Cortex of kidney (tissue), 1 donor: ENCODE measurements at places on chromosomes 16 and 17.

- no peak for DNase-seq
These were observed 70.5 kb downstream of the GAS7 start for GRCh38 chr17:10127819-10128425.

- DNase-seq = no peak
These were observed 77.0 kb upstream of the TNRC6C start for GRCh38 chr17:77881545-77881944.

- no peak for DNase-seq
These were observed 23.0 kb downstream of the BCL7C start for GRCh38 chr16:30870904-30871303.

GRCh38 chr17:21417921-21418320 is 41.8 kb downstream of the KCNJ12 start:
- DNase-seq = no peak

GRCh38 chr16:56373003-56373402 is 52.3 kb downstream of the AMFR start:
- DNase-seq = no peak

- no peak for DNase-seq
These were observed 29.0 kb downstream of the KATNB1 start for GRCh38 chr16:57764341-57765159.

DNA sequence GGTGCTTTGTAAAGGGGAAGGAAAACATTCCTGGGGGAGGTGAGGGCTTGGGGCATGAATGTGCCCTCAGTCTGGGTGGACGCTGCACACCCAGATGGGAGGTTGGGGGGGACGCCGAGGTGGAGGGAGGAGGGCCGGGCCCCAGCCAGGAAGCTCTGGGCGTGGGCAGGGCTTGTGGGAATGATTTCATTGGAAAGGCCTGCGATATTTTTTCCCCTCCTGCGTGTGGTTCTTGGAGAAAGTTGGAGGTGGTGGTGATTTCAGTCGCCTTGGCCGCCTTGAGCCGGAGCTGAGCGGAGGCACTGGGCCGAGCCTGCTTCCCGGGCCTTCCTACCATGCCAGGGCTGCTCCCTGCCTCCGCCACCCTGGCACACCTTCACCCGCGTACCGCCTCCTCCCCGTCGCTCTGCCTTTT is 26.4 kb upstream of the CLEC18A start:
- DNase-seq = no peak

DNA sequence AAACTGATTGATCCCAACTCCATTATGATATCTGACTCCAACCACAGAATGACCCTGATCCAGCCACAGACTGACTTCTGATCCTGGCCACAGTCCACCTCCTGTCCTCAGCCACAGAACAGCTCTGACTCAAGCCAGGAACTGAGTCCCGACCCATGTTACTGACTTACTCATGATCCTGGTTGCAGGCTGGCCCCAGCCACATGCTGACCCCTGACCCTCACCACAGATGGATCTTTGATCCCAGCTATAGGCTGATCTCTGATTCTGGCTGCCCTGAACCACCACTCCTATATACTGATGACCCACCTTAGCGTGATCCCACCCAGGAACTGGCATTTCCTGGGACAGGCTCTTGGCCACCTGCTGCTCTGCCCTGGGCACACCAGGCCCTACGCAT is 32.2 kb upstream of the IL21R start:
- no peak for DNase-seq

DNA sequence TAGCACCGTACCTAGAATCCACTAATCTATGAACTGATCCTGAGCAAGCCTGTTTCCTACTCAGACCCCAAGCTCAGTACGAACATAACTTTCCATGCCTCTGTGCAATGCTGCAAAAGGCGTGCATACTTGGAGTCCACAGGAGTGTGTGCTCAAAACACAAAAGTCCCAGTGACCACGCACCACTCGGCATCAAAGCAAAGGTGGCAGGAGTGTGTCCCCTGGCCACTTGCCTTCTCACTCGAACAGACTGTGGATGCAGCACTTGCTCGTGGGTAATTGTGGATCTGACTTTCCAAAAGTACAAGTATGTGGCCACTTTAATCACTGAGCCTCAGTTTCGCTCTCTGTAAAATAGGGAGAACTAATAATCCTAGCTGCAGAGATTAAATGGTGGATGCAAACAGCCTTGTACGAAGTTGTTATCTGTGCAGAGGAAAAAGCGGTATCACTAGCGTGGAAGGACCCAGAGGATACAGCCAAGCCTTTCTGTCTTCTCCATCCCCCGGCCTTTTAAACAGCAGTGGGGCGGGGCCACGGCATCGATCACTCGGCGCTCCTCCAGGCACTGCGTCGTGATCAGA is 311 bp upstream of the KDM8 start:
- DNase-seq = no peak

DNA sequence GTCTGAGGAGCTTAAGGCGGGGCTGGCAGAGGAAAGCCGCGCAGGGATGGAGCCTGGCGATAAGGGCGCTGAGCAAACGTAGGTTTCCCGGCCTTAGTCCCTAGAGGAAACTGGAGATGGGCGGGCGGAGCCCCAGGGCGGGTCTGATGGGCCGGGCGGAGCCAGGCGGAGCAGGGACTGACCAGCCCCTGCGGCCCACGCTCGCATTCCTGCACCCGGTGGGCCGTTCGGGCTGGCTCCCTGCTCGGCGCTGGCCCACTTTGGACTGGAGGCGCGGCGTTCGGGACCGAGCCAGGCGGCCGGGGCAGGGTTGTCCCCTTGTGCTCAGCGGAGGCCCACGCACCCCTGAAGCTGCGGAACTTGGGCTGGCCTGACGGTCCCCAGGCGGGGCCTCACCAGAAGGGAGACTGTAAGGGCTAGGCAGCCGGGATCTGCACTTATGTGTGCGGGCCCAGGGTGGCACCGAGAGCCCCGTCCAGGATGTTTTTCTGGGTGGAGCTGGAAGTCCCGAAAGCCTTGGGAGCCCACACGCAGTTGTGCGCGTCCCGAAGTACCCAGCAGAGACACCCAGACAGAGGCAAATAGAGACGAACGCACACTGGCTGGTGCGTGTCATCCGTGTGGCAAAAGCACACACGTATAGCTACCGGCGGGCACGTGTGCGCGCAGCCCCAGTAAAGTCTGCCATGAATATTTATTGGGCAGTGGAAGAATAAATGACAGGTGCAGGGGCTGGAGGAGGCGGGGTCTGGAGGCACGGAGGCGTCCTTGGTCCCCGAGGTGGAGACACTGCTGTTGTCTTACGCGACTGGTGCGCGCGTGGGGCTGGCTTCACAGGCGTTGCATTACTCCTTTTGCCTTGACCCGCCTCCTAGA is 1.4 kb downstream of the PYDC1 start:
- DNase-seq = no peak

DNA sequence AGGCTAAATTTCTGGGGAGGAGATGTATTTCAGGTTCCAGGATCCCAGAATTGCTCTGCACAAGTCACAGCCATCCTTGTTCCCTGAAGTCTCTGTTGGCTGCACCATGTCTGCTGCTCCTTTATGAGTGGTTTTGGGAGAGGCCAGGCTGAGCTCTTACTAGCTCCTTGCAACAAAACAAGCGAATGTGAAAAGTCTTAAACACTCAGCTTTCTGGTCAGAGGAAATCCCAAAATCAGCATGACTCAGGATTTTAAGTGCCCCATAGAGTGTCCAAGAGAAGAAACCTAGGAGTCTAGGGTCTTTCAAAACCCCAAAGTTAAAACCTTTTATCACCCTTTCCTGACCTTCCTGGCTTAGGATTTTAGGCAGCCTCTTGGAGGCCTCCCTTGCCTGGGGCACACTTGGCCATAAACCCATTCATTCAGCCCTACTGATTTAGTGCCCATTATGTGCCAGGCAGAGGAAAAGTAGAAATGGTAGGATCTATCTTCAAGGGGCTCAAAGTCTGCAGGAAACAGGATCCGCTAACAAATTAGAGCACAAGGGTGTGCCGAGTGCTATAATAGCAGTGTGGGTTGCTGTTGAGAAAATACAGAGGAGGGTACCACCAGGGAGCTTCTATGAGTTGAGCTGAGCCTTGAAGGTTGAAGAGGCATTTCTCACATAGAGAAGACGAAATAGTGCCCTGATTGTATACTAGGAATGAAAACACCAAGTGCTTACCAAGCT is 36.9 kb downstream of the SOST start:
- DNase-seq = no peak

GRCh38 chr17:44915321-44915726 is at the start of gene GFAP:
Gene GFAP (minus strand): TSS chr17:44915500. CDS start chr17:44915486, 14 bp downstream.
- no peak for DNase-seq

DNA sequence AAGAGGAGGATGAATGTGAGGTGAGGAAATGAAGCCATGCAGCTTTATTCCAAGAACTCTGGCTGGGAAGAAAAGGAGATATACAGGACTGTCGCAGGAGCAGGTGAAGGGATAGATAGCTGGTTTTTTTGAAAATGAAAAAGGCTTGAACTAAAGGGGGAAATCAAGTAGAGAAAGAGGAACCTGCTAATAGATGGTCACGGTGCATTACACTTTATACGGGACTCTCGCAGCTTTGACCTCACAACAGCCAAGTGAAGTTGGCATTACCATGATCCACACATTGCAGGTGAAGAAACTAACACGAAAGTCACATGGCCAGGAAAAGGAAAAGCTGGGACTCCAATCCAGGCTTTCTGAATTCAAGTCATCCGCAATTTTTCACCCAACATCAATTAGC is 86.9 kb downstream of the HS3ST2 start:
- DNase-seq = no peak

GRCh38 chr17:42180922-42181850 is at the start of gene KCNH4:
Gene KCNH4 (minus strand): TSS chr17:42181142. CDS start chr17:42180945, 197 bp downstream.
- no peak for DNase-seq

DNA sequence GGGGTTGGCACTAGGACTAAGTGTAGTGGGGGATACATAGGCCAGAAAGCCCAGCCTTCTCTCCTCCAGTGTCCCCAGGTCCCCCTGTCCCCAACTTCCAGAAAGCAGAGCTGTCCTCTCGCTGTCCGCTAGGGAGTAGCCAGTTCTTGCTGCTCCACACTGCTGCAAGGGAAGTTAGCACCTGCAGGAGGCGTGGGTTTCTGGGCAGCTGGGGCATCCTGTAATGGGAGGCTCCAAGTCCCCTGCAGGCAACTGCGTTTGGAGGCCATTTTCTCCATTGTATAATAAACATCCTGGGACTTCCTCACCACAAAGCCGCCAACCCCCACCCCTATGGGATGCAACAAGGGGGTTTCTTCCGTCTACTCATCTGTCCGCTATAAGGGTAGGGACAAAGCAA is 1.7 kb downstream of the RPRML start:
- no peak for DNase-seq

- no peak for DNase-seq
These were observed 9.5 kb upstream of the TCF25 start for GRCh38 chr16:89863741-89864526.

- DNase-seq = no peak
These were observed 3.3 kb downstream of the TPSD1 start for GRCh38 chr16:1258906-1259759.

DNA sequence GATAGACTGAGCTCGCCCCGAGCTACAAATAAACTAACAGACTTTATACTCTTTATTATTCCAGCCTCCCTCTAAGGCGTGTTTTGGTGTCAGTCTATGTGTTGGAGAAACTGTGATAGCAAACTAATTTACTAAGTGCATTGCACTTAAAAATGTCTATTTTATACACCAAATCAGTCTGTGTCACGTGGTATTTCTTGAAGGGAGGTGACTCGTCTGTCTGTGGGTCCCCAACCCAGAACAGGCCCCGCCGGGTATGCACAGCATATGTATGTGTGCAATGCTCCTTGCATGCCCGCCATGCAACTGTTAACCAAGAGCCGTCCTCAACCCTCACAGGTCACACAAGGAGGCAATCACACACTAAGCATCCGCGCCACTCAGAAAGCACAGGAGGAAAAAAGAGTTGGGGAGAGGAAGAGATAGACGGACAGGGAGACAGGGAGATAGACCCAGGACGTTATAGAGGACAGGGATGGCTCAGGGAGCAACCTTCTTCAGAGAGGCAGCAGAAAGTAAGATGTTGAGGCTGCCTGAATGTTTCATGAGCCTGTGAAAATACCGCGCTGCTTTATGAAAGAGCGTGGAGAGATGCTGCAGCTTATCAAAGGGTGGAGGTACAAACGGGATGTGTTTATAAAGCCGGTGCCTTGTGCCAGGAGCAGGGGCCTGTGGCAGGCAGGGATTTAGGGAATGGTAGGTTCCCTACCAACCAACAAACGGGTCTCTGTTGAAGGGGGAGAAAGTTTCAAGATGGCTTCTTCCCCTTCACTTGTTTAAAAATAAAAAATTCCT is 4.2 kb downstream of the RBFOX3 start:
- no peak for DNase-seq

DNA sequence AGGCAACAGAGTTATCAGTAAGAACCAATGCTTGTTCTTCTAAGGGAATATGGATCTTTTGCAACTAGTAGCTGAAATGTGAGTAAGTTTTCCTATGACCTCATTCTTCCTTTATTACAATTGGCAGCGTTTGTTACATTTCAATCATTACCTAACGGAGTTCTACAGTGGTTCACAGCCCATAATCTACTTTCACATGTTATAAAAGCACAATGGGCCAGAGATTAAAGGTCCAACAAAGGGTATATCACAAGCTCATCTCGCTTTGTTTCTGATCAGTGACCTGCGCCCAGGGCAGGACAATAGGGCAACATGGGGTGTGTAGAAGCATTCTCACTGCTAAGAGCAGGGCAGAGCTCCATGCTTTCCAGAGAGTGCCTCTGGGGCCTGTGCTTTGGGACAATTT is 279.9 kb upstream of the DYNLRB2 start:
- DNase-seq = no peak

DNA sequence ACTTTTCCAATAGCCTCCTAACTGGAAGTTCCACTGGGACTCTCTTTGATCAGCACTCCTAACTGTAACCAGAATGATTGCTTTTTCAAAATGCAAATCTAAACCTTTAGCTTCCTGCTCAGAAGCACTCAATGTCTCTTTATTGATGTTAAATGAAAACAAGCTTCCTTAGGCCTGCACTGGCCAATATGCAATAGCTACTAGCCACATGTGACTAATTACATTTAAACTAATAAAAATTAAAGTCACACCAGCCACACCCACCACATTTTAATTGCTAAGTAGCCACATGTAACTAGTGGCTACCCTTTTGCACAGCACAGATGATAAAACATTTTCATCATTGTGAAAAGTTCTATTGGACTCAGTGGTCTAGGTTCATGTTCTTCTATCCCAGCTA is 31.8 kb downstream of the FAM20A start:
- no peak for DNase-seq

DNA sequence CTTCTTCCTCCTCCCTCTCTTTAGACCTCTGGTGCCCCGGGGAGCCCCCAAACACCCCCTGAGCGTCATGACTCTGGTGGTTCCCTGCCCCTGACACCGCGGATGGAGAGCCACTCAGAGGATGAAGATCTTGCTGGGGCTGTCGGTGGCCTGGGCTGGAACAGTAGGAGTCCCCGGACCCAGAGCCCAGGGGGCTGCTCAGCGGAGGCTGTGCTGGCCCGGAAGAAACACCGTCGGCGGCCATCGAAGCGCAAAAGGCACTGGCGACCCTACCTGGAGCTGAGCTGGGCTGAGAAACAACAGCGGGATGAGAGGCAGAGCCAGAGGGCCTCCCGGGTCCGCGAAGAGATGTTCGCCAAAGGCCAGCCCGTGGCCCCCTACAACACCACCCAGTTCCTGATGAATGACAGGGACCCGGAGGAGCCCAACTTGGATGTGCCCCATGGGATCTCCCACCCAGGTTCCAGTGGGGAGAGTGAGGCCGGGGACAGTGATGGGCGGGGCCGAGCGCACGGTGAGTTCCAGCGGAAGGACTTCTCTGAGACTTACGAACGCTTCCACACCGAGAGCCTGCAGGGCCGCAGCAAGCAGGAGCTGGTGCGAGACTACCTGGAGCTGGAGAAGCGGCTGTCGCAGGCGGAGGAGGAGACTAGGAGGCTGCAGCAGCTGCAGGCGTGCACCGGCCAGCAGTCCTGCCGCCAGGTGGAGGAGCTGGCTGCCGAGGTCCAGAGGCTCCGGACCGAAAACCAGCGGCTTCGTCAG is 7.5 kb downstream of the HEXIM2 start:
- DNase-seq = no peak

GRCh38 chr17:15451680-15452079 is 15.7 kb downstream of the CDRT4 start:
- DNase-seq = no peak
